Dermis microvascular lymphatic vessel endothelial cell (primary cell): ENCODE measurements at places on chromosomes 11 and 22. TPM values are rescaled to one million over a fixed set of nuclear protein-coding genes. Genes with fewer than 3 reads are reported as not detected.

MUC6 gene
- not detected in 2 replicates for total RNA-seq

CASP1 gene
- 22.7 and 25.4 TPM in 2 replicates for total RNA-seq

DNA sequence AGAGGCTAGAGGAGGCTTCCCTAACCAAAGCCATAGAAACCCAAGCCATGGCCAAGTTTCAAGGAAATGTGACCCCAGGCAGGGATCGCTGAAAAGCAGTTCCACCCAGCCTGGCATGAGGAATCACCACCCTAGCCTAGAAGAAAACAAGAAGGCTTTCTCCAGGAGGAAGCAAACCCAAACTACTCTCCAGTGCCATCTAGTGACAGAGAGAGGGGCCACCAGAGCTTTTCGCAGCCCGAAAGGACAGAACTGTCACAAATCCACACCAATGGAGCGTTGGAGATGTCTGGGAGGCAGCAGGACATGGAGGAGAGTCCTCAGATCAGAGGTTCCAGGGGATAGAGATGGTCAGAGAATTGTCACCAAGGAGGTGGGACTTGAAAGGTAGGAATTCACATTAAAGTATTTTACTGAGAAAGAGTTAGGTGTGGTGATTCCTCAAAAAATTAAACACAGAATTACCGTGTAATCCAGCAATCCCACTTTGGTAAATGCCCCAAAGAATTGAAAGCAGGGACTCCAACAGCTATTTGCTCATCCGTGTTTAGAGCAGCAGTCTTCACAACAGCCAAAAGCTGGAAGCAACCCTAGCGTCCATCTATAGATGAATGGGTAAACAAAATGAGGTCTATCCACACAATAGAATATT, 67.3 kb upstream of the NUP50 start:
- peak; percentile 7 for DNase-seq

GRCh38 chr11:32561835-32562234, 21.8 kb upstream of the EIF3M start:
- DNase-seq, result no peak

- no peak for DNase-seq
Measured at GRCh38 chr11:120061761-120062560, 76.0 kb downstream of the TRIM29 start.

DNA sequence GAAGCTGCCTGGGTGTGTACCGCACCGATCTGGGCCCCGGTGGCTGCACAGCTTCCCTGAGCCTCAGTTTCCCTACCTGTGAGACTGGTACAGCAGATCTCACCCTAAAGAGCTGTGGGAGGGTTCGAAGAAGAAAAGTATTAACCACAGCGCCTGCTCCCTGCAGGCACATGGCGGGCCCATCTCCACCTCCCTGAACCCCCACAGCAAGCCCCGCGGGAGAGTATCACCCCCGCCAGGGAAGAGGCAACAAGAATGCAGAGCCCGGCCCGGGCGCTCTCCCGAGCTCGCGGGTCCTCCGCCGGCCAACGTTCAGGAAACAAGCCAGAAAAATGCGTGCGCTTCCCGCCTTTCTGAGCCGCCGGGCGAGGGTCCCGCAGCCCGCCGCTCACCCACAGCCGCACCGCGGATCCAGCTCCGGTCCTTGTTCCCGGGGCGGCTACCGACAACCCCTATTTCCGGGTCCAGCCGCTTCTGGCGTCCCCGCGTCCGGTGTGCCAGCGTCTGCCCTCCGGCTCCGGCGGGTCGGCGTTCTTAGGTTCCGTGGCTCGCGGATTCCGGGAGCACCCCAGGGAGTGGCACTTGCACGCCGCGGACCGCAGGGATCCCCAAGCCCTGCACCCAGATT, at the start of gene TOP3B:
TOP3B (minus strand) TSS at position 450 of the 628 bp plus-strand sequence. CDS start 7,078 bp downstream, outside the sequence.
- DNase-seq, result peak; percentile 78

PKP3 gene
- total RNA-seq, result 0.38 and 0.39 TPM in 2 replicates

C11orf86 gene
- total RNA-seq, result not detected in 2 replicates

TRPC6 gene
- 13.1 and 27.6 TPM in 2 replicates for total RNA-seq

GRCh38 chr11:134532921-134533421, 120.9 kb upstream of the B3GAT1 start:
- DNase-seq, result no peak
